Urinary bladder (tissue), 4 donors: ENCODE measurements at places on chromosomes 1 and 21. TPM values are rescaled to one million over a fixed set of nuclear protein-coding genes. Genes with fewer than 3 reads are reported as not detected.

E2F2 gene
- 0.08 TPM for polyA plus RNA-seq

ASPM gene
- polyA plus RNA-seq: 0.11 TPM

CAMK1G gene
- polyA plus RNA-seq: 0.11 TPM

FAM229A gene
- 7.3 TPM for polyA plus RNA-seq

FLG2 gene
- polyA plus RNA-seq: not detected

AVPR1B gene
- polyA plus RNA-seq: not detected

CCDC30 gene
- polyA plus RNA-seq: 1.5 TPM
